Osteocyte (in vitro differentiated cells): ENCODE measurements at places on chromosomes 4 and X. TPM values are rescaled to one million over a fixed set of nuclear protein-coding genes. Genes with fewer than 3 reads are reported as not detected.

GRCh38 chr4:3168029-3168428 lies 80.9 kb upstream of the MSANTD1 start:
- H3K4me1 ChIP-seq = peaks cover 8% of the 10 kb centered on the region
- peak overlapping the region; percentile 45 for H3K27ac ChIP-seq
- no peak overlapping the region for H3K4me3 ChIP-seq
- no peaks in the 10 kb centered on the region for H3K27me3 ChIP-seq
- no peak for DNase-seq

DNA sequence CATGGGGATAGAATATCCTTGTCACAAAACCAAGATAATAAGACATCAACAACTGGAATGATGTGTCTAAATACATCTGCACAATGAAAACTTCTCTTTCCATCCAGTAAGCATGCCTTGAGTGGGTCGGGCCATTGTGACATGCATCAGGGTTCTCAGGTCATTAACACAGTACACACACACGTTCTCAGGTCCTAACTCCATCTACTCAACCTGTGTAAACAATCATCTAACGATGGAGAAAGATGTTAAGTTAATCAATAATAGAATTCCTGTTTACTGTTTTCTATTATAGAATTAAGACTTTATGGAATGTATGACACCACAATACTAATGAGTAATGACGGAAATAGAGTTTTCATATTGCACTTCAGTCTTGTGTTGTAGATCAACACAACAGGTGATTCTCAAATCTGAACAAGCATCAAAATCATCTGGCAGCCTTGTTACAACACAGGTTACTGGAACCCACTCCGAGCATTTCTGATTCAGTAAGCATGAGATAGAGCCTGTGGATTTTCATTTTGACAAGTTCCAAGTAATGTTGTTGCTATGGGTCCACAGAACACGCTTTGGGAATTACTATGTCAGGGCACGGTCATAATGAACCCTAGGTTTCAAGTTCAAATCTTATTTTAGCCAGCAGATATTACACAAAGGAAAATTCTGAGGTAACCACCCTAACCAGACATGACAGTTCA lies 315.8 kb upstream of the TEX13C start:
- no peaks in the 10 kb centered on the region for H3K4me1 ChIP-seq
- H3K27me3 ChIP-seq = no peaks in the 10 kb centered on the region
- H3K27ac ChIP-seq = no peak overlapping the region
- H3K36me3 ChIP-seq = no peaks in the 10 kb centered on the region
- no peak for DNase-seq
- no peak overlapping the region for H3K4me3 ChIP-seq

- H3K36me3 ChIP-seq = no peaks in the 10 kb centered on the region
- H3K27ac ChIP-seq = no peak overlapping the region
- DNase-seq = no peak
- no peak overlapping the region for H3K4me3 ChIP-seq
These were observed 2.8 kb upstream of the CLCN5 start for GRCh38 chrX:49919617-49920016.

DNA sequence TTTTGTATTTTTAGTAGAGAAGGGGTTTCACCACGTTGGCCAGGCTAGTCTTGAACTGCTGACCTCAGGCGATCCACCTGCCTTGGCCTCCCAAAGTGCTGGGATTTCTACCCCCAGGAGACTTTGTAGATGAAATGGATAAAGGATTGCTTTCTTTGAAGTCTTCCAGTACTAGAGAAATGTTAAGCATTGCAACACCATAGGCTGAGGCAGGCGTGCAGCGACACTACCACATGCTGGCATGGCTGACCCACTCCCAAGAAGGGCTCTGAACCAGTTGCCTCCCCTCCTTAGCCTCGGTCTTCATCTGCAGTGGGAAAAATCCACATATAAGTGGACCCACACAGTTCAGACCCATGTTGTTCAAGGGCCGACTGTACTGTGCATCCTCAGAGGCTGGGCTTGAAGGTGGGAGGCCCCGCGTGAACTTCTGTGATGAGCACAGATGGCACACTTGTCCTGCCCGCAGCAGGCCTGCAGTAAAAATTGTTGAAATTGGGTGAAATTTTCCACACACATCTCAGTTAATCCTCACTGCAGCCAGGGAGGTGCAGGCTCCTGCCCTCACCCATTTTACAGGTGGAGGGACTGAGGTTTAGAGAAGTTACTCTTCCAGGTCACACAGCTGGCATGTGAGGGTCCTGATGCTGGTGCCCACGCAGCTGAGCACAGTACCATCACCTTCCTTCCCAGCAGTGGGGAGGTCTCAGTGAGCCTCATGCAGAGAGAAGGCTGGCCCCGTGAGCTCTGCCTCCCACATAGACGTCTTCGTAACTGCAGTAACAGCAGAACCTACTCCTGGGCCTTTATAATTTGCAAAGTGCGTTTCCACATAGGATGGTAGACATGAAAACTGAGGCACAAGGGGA lies 35.5 kb downstream of the HTRA3 start:
- H3K4me3 ChIP-seq = no peak overlapping the region
- peaks cover 13% of the 10 kb centered on the region for H3K27me3 ChIP-seq
- H3K36me3 ChIP-seq = peaks cover 6% of the 10 kb centered on the region
- no peak overlapping the region for H3K27ac ChIP-seq

GRCh38 chr4:86845593-86845992 lies 3.6 kb downstream of the SLC10A6 start:
- H3K4me3 ChIP-seq = no peak overlapping the region
- H3K27ac ChIP-seq = no peak overlapping the region
- DNase-seq = no peak
- no peaks in the 10 kb centered on the region for H3K36me3 ChIP-seq
- peaks cover 24% of the 10 kb centered on the region for H3K4me1 ChIP-seq

GRCh38 chr4:109251396-109251795 lies 51.1 kb downstream of the COL25A1 start:
- no peak overlapping the region for H3K4me3 ChIP-seq
- H3K27ac ChIP-seq = no peak overlapping the region
- DNase-seq = no peak
- no peaks in the 10 kb centered on the region for H3K4me1 ChIP-seq

DNA sequence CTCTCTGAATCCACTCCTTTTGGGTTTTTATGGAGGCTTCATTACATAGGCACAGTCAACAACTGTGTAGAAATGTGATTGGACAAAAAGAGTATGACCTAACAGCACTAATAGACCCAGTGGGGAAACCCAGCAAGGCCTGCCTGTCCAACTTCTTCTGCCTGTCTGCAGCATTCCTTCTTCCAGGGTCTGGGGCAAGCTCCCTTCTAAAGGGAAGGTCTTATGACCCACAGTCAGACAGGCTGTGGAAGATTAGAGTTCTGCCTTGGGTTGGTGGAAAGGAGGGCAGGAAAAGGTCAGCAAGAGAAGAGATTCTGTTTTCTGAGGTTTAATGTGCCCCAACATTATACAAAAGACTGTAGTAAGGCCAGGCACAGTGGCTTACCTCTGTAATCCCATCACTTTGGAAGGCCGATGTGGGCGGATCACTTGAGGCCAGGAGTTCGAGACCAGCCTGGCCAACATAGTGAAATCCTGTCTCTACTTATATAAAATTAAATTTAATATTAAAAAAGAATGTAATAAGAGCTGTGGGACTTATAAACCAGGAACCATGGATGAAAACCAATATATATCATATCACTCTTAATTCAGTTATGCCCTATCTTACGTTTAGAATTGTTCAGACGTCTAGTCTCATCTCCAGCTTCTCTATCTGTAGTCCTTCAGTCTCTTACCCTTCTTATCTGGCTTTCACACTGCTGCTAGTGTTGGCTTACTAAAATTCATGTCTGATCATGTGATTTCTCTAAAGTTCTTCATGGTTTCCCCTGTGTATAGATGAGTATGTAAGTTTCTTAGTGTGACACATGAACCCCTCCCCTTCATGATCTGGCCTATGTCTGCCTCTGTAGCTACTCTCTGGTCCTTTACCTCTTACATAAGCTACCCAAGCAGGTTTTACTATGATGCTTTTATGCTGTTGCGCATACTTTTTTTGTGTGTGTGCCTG lies 6.2 kb downstream of the CLCN3 start:
- H3K4me1 ChIP-seq = peaks cover 17% of the 10 kb centered on the region
- no peaks in the 10 kb centered on the region for H3K27me3 ChIP-seq
- H3K27ac ChIP-seq = no peak overlapping the region
- H3K4me3 ChIP-seq = no peak overlapping the region

DNA sequence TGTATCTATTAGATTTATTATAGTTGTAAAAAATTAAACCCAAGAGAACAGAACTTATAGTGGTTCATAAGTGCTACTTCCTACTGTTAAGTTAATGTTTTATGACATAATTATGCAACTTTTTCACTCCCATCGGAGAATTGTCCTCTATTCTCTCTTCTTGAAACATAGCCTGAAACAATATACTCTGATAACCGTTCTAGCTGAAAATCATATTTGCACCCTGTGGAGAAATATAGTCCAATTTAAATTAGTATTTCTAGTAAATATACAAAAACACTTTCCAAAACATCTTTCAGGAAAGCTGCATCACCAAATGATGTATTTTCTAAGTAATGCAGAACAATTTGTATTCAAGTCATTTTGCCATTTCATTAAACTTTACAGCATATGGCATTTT lies 586.4 kb downstream of the PRR32 start:
- H3K4me1 ChIP-seq = no peaks in the 10 kb centered on the region
- H3K36me3 ChIP-seq = no peaks in the 10 kb centered on the region
- no peak for DNase-seq
- no peaks in the 10 kb centered on the region for H3K27me3 ChIP-seq
- H3K4me3 ChIP-seq = no peak overlapping the region

DNA sequence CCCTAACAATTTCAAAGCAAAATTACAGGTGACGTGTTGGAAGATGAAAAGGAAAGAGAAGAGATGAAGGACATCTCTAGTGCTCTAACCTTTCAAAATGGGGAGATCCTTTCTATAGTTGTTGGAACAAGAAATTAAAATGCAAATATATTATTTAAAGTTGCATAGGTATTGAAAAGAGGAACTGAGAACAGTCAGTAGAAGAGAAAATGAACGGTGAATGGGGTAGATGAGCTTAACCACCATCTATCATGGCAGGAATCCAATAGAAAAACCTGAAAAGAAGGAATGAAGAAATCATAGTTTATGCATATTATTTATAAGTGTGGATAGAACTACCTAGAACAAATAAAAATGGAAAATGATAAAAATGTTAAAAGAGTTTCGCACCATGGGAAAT lies 42.0 kb downstream of the ANXA5 start:
- no peaks in the 10 kb centered on the region for H3K27me3 ChIP-seq
- no peak overlapping the region for H3K27ac ChIP-seq
- no peaks in the 10 kb centered on the region for H3K36me3 ChIP-seq

DNA sequence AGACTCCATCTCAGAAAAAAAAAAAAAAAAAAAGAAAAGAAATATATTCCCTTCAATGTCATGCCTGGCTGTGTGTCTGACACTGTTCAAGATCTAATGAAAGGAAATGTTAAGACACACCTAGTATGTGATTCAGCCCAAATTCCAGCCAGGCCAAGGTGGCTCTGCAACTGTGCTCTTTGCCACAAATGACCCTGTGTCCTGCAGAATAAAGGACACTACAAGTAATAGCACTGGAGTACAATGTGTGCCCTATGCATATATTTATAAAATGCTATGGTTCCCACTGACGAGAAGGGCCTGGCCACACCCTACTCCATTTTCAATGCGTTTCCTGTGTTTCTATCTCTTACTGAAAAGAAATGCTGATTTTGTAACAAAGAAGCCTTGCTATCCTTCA lies 98.0 kb upstream of the SORBS2 start:
- no peak for DNase-seq
- no peaks in the 10 kb centered on the region for H3K36me3 ChIP-seq
- H3K4me1 ChIP-seq = peaks cover 44% of the 10 kb centered on the region
- H3K27ac ChIP-seq = peak overlapping the region; percentile 45
- H3K4me3 ChIP-seq = no peak overlapping the region
- H3K27me3 ChIP-seq = no peaks in the 10 kb centered on the region

DNA sequence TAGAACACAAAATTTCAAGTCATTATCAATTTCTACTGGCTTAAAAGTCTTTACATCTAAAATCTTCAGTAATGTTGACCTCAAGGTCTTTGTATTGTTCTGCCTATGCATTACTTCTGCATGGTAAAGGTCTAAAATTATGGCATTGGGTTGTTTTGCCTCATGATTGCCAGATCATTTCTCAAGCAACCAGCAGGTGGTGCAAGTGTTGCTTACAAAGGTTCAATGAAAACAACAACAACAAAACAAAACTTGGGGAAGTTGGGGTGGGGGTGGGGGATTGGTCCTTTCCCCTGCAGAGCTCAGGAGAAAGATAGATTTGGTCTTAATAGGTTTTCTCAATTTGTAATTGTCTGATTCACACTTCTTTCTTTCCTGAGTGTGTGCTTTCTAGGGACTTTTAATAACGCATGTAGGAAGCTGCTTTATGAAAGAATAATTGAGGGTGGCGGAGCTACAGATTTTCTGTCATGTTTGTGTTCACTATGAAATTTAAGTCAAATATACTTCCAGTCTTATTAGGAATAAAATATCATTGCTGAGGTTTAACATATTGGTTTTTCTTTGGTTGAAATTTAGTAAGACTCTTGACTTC lies 145.1 kb downstream of the COL4A5 start:
- DNase-seq = no peak
- no peak overlapping the region for H3K27ac ChIP-seq
- peaks cover 37% of the 10 kb centered on the region for H3K36me3 ChIP-seq
- H3K4me1 ChIP-seq = peaks cover 4% of the 10 kb centered on the region

DNA sequence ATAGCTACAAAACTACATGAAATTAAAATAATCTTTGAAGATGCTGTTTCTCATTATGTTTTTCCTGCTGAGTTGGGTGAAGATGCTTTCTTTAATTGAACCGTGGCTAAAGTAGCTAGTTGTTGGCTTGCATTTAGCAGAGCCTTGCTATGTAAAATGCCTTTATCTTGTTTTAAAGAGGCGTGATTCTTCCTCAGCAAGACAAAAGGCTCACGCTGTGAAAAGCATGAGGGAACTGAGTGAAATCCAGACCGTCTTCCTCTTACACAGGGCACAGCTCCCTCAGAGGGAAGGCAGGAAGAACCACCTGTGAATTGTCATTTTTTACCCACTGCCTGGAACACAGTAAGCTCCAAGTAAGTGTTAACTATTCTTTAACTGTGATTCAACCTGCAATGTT lies 39.0 kb upstream of the ZNF518B start:
- no peak overlapping the region for H3K4me3 ChIP-seq
- H3K27ac ChIP-seq = peak overlapping the region; percentile 75
- peaks cover 25% of the 10 kb centered on the region for H3K4me1 ChIP-seq
- no peak for DNase-seq
- H3K27me3 ChIP-seq = no peaks in the 10 kb centered on the region
- no peaks in the 10 kb centered on the region for H3K36me3 ChIP-seq

GRCh38 chr4:178963446-178964045 lies 1521.3 kb upstream of the AGA start:
- H3K4me1 ChIP-seq = no peaks in the 10 kb centered on the region
- H3K4me3 ChIP-seq = no peak overlapping the region
- H3K27ac ChIP-seq = no peak overlapping the region
- H3K27me3 ChIP-seq = no peaks in the 10 kb centered on the region

- H3K36me3 ChIP-seq = no peaks in the 10 kb centered on the region
- no peak for DNase-seq
- peak overlapping the region; percentile 44 for H3K27ac ChIP-seq
- H3K4me3 ChIP-seq = no peak overlapping the region
These were observed 49.3 kb downstream of the APELA start for GRCh38 chr4:164926301-164926700.

Gene MAGEE1
- 2.9 and 3.4 TPM in 2 replicates for total RNA-seq

Gene NPNT
- total RNA-seq = not detected in 2 replicates

Gene ADAMTS3
- total RNA-seq = 0.94 and 1.4 TPM in 2 replicates

Gene DRP2
- 0.05 TPM in 1 of 2 replicates, not detected in the other for total RNA-seq

Gene SLITRK4
- total RNA-seq = 0.10 and 0.11 TPM in 2 replicates

Gene ADH1A
- total RNA-seq = not detected in 2 replicates

Gene AFF2
- total RNA-seq = 0.89 and 0.99 TPM in 2 replicates

Gene EDNRA
- total RNA-seq = 181 and 195 TPM in 2 replicates

Gene LRIT3
- total RNA-seq = 0.08 and 0.13 TPM in 2 replicates

Gene PCDH18
- 69.3 and 74.8 TPM in 2 replicates for total RNA-seq

Gene STBD1
- total RNA-seq = 2.4 TPM in 2 replicates

Gene UFSP2
- 26.5 and 28.6 TPM in 2 replicates for total RNA-seq

Gene RNF175
- 0.32 TPM in 1 of 2 replicates, not detected in the other for total RNA-seq

Gene ITIH6
- not detected in 2 replicates for total RNA-seq
